ENCODE measurements at places on chromosomes 12 and 14.

DNA sequence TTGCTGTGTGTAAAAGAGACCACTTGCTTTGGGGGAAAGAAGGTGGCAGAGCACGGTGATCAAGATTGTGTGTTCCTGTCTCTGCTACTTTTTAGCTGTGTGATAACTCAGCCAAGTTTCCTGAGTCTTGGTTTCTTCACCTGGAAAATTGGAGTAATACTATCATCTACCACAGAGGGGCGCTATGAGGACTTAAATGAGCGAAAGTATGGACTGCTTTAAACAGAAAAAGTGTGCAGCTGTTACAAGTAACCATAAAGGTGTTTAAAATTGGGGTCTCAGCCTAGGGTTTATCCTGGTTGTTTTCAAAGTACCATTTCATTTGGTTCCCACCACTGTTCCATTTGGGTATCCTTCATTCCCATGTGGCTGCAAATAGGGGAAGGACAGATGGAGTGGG is 65.9 kb upstream of the WSCD2 start:
- peak; percentile 3 for DNase-seq

DNA sequence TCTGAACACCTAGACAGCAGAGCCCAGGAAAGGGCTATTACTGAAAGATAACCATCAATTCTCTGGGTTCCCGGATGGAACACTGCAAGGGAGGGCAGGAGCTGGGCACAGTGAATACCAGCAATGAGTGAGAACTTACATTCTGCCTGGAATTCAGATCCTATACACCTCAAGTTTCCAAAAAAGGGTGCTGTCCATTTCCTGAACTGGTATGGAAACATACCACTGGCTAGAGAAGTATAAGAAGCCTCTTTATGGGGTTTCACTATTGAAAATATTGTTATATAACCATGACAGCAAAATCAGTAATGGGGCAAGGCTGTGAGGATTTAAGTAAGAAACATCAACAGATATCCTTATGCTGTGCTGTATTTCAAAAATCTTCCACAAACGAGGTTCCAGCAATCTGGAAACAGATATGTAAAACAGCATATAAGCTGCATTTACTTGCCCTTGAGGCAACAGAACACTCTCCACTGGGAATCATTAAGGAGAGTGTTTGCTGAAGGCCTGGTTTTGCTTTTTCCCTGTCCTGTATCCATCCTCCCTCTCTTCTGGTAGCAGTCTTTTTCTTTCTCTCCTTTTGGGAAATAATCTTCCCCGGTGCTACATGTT is 53.3 kb upstream of the GTF2A1 start:
- DNase-seq = no peak

DNA sequence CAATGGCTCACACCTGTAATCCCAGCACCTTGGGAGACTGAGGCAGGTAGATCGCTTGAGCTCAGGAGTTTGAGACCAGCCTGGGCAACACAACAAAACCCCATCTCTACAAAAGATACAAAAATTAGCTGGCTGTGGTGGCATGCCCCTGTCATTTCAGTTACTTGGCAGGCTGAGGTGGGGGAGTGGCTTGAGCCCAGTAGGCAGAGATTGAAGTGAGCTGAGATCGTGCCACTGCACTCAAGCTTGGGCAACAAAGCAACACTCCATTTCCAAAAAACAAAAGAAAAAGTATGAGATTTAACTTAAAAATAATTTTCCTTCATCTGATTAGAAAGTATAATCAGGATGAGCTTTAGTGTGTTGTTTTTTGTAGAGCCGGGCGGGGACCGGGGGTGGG is 47.9 kb upstream of the BCAT1 start:
- DNase-seq = no peak

DNA sequence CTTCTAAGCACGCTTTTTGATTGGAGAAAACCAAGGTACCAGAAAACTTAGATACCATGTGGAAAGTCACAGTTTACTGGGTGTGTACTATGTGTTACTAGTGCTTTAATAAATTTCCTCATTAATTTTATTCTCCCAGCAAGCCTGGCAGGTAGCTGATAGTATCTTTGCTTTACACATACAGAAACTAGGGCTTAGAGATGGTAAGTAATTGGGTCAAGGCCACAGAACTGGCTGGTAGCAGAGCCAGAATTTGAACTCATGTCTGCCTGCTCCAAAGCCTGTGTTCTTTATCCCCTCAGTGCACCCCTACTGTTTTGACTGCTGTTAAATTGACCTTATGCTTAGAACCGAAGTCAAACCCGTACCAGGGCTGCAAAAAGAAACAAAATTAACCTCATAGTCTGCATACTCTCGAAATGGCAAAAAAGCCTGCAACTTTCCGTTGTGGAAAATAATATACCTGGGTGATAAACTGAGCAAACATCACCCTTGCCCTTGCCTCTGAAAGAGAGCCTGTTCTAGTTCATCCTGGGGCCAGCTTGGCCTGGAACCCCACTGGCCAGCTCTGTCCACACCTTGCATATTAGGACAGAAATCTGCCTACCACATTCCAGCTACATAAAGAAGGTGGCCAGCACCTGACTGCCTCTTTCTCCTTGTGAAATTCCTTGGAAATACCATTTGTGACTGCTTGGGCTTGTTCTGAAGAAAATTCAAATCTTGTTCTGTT is 118.9 kb downstream of the ETV6 start:
- peak; percentile 30 for DNase-seq

DNA sequence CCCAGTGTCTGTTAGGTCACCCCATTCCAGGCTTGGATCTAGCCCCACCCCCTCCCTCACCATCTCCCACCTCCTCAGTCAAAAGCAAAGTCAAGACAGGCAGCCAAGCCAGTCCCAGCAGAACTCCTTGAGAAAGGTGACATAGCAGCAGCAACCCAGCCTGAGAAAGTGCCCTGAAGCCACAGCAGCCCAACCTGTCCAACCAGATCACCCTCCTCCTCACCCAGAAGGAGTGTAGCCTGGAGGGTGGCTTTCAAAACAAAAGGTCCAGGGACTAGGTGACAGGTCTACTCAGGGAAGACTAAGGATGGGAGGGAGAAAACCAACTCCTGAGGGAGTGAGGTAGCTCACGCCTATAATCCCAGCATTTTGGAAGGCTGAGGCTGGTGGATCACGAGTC is 5.2 kb downstream of the RAB15 start:
- no peak for DNase-seq

DNA sequence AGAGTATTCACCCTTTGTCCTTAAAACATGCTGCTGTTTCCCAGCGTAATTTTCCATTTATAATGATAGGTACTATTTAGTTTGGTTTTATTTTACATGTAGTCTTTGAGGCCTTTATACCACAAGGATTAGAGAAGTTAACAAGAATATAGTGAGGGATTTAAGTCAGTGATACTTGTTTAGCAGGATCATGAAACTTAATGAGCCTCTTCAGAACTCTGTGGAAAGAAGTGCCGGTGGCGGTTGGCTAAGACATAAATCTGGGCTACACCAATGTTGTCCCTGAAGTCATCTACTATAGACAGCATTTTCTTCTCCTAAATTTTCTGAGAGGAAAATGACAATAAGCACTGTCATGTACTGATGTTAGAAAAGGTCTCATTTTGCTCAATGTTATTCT is 1226.0 kb upstream of the SEL1L start:
- DNase-seq = no peak

DNA sequence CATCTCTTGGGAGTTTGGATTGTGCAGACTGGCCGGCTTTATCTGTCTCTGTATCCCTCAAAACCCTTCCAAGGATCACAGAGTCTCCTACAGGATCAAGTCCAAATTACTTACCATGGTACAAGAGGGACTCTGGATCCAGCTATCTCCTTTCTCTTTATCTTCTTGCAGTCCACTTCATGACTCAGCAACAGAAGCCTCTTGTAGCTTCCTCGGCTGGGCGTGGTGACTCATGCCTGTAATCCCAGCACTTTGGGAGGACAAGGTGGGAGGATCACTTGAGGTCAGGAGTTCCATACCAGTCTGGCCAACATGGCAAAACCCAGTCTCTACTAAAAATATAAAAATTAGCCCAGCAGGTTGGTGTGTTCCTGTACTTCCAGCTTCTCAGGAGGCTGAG is 189.7 kb downstream of the BCAT1 start:
- DNase-seq = no peak

- DNase-seq = no peak
These were observed 60.5 kb downstream of the AMN start for GRCh38 chr14:102982852-102983470.

DNA sequence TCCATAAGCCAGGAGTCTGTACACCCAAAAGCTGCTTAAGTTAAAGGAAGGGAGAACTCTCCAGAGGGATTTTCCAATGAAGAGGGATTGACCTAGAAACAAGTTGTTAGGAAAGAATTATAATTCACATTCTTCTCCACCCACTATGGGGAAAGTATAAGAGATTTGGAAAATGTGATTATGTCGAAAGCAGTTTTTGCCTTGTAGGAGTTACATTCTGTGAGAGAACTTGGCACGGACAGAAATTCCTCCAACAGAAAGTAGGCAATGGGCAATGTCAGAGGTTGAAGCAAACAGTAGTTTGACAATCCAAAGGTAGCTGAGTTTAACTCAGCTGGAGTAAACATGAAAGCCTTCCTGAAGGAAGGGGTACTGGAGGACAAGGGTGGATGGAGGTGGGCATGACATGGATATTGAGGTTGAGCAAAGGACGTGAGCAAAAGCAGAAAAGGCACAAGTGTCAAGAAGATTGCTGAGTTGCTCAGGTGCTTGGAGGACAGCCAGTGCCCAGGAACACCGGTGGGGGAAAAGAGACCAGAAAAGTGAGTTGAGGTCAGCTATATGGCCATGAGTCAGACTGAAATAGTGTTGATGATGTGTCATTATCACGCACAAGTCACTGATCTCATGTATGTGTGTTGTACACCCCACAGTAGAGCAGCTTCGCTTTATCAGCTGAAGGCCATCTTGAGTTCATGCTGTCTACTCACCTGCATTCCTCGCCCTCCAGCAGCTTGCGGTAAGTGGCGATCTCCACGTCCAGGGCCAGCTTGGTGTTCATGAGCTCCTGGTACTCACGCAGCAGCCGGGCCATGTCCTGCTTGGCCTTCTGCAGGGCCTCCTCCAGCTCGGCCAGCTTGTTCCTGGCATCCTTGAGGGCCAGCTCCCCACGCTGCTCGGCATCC is 4.0 kb downstream of the KRT5 start:
- no peak for DNase-seq

Measured in small intestine (tissue), 16 donors.